Kidney glomerular epithelial cell (primary cell): ENCODE measurements at places on chromosomes 12 and 14.
A peak's percentile ranks its signal among the peaks of the same experiment; 100 is the strongest.

DNA sequence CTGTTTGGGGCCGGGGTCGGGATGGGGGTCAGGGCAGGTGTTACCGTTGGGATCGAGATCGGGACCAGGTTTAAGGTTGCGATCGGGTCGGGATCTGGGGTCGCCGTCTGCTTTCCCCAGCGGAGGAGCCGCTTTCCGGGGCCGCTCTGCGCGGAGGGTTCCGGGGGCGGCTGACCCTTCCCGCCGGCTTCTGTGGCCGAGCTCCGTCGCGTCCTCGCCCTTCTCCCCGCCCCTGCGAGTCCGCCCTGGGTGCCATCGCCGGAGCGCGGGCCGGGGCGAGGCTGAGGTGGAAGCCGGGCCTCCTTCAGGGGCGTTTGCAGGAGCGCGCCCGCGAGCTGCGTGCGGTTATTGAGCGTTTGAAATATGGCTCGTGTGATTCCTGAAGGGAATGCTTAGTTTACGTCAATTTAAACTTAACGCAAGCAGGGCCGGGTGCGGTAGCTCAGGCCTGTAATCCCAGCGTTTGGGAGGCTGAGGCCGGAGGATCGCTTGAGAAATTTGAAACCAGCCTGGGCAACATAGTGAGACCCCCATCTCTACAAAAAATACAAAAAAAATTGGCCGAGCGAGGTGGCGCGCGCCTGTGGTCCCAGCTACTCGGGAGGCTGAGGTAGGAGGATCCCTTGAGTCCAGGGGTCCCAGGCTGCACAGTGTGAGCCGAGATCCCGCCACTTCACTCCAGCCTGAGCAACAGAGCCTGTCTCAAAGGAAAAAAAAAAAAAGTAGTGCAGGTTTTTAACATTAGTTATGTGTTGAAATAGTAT is 620 bp downstream of the PGAM5 start:
- no peak for DNase-seq

DNA sequence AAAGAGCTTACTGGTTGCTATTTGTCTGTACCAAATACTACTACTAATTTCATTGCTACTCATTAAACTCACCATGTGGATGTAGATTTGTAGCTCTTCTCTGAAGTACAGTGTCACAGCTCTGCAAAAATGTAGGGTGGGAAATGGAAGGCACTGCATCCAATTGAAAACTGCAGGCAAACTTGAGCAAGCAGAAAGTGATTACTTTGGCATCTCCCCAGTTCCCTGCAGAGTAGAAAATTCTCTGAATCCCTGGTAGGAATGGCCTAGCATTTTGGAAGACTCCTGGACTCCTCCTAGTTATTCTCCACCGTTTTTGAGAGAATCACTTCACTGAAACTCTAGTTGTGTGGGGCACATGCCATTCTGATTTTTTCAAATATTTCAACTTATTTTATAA is 239.1 kb downstream of the DIO2 start:
- DNase-seq: no peak

GRCh38 chr12:92136026-92136730 is 9.5 kb downstream of the BTG1 start:
- no peak for DNase-seq

GRCh38 chr12:10220398-10221077 is 7.9 kb downstream of the GABARAPL1 start:
- no peak for DNase-seq

GRCh38 chr14:42563313-42563712 is 956.6 kb downstream of the LRFN5 start:
- no peak for DNase-seq

DNA sequence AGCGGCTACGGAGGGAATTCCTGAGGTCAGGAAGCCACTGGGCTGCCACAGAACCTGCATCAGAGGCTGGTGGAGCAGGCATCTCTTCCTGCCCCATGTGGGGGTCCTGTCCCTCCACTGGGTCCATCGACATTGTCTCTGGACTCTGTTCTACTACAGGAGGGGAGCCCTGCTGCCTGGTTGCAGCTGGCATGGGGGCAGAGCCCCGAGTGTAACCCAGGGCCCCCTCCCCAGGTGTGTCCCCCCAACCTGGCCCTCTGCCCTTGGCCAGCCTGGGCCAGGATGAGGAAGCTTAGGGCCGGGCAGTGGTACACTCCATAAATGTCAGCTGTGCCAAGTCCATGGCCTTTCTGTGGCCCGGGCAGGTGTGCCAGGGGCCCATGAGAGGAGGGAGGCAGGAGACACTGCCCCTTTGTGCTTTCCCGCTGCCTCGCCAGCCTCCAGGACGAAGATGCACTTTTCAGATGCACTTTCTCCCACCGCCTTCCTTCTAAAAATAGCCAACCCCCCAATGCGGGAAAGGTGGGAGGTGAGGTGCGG is 4.0 kb upstream of the EXOC3L4 start:
- no peak for DNase-seq

DNA sequence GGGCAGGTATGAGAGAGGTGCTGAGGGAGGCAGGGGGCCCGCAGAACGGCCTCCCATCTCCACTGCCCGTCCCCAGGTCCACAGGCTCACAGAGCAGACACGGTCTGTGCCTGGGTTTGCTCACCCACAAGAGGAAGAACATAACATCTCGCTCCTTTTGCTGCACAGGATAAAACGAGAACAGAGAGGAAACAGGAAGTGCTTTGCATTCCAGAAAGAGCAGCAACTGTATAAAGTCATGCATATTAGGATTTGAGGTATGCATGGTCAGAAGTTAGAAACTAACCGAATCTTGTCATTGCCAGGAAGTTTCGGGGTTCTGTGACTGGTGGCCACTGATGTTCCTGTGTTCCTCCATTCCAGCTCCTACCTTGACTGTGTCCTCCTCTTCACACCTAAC is 25.0 kb downstream of the NTF3 start:
- DNase-seq: peak; percentile 64

GRCh38 chr12:42104087-42104486 is 40.6 kb downstream of the GXYLT1 start:
- no peak for DNase-seq

- peak; percentile 1 for DNase-seq
These were observed 72.2 kb downstream of the DDX51 start for GRCh38 chr12:132071830-132072384.

GRCh38 chr14:42047421-42048055 is 440.9 kb downstream of the LRFN5 start:
- no peak for DNase-seq

GRCh38 chr12:120012067-120012621 is 23.1 kb downstream of the BICDL1 start:
- DNase-seq: no peak

GRCh38 chr14:53742233-53742620 is 214.4 kb downstream of the BMP4 start:
- no peak for DNase-seq

GRCh38 chr14:32601906-32602305 is 272.8 kb downstream of the AKAP6 start:
- DNase-seq: no peak

GRCh38 chr12:76318773-76319594 is 29.2 kb downstream of the BBS10 start:
- peak; percentile 46 for DNase-seq

- DNase-seq: no peak
These were observed 32.5 kb downstream of the ATF7 start for GRCh38 chr12:53593707-53594106.

GRCh38 chr14:24278424-24278823 is 7.0 kb upstream of the RABGGTA start:
- DNase-seq: no peak

- no peak for DNase-seq
These were observed 5.4 kb downstream of the RAPGEF3 start for GRCh38 chr12:47753021-47754001.

GRCh38 chr12:17949558-17950141 is 140.3 kb downstream of the RERGL start:
- no peak for DNase-seq

GRCh38 chr12:13278249-13278787 is 81.8 kb downstream of the EMP1 start:
- peak; percentile 68 for DNase-seq

GRCh38 chr14:59428581-59429012 is 36.6 kb downstream of the GPR135 start:
- no peak for DNase-seq
